Fibroblast of the conjunctiva (primary cell): ENCODE measurements at places on chromosomes 7 and 10.

DNA sequence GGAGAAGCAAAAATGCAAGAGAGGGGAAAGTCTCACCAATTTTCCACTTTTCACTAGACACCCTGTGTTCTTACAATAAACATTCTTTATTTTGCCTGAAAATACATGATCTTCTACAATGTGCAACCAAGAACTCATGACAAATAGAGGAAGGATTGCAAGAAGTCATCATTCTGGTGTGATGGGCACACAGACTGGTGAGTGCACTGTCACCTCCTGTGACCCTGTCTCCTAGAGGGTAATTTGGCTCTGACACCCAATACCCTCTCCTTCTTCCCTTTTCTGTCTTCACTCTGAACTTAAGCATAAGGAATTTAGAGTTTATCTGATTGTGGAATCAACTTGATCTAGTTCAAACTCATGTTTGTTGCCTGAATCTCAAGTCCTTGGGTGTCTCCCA lies 153.7 kb downstream of the SH2D4B start:
- no peak for DNase-seq

- DNase-seq, result no peak
These were observed 27.4 kb upstream of the CAPZA2 start for GRCh38 chr7:116834815-116835504.

DNA sequence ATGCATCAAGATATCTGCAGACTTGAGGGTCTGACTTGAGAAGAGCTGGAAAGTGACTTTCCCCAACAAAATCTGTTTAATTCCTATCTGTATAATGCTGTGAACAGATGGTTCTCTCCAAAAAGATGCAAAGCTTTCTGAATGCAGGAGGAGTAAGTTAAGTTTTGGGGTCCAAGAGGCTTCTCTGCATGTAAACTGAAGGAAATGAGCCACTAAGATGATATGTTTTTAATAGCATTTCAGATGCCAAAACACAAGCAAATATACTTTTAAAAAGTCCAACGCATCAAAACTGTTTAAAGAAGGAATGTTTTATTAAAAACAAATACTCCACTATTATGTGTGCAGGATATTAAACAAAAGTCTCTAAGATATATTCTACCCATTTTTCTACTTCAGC lies 137.0 kb downstream of the STRA8 start:
- DNase-seq, result no peak

- no peak for DNase-seq
These were observed 256.1 kb downstream of the ZMYND11 start for GRCh38 chr10:391305-391704.

- DNase-seq, result no peak
These were observed 86.7 kb downstream of the LYZL2 start for GRCh38 chr10:30542895-30543288.

- DNase-seq, result no peak
These were observed 268.2 kb upstream of the POT1 start for GRCh38 chr7:125197731-125198393.
